ENCODE measurements at places on chromosomes 3 and 15. TPM values are rescaled to one million over a fixed set of nuclear protein-coding genes. Genes with fewer than 3 reads are reported as not detected.

The MYZAP gene
- 458 TPM for total RNA-seq

DNA sequence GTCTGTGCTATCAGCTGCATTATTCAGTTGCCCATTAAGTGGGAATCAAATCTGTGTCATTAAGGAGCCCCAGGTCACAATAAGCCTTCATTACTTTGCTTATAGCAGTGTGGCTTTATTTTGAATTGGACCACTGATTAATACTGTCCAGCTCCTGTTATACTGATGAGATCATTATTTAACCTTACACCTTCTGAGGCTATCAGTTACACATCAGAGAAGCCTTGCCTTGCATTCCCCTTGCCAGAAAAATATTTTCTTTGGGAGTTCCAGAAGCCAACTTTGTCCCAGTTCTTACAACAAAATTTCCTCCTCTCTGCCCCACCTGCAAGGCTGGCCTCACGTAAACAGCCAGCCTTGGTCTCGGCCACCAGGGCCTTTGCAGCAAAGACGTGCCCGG, 29.7 kb upstream of the ARNT2 start:
- no peak overlapping the region for H3K4me3 ChIP-seq
- no peak for DNase-seq
- H3K36me3 ChIP-seq: no peaks in the 10 kb centered on the region
- H3K4me1 ChIP-seq: no peaks in the 10 kb centered on the region

GRCh38 chr3:177514611-177515499, 317.6 kb upstream of the TBL1XR1 start:
- no peak for DNase-seq
- H3K36me3 ChIP-seq: no peaks in the 10 kb centered on the region
- H3K4me3 ChIP-seq: no peak overlapping the region
- H3K27me3 ChIP-seq: no peaks in the 10 kb centered on the region
- peak overlapping the region; percentile 69 for H3K27ac ChIP-seq

The ZNF860 gene
- total RNA-seq: not detected

GRCh38 chr3:81713031-81713430, 48.4 kb downstream of the GBE1 start:
- no peaks in the 10 kb centered on the region for H3K36me3 ChIP-seq
- H3K4me3 ChIP-seq: no peak overlapping the region
- no peak overlapping the region for H3K27ac ChIP-seq
- H3K4me1 ChIP-seq: peaks cover 18% of the 10 kb centered on the region
- no peak for DNase-seq
- no peaks in the 10 kb centered on the region for H3K27me3 ChIP-seq

DNA sequence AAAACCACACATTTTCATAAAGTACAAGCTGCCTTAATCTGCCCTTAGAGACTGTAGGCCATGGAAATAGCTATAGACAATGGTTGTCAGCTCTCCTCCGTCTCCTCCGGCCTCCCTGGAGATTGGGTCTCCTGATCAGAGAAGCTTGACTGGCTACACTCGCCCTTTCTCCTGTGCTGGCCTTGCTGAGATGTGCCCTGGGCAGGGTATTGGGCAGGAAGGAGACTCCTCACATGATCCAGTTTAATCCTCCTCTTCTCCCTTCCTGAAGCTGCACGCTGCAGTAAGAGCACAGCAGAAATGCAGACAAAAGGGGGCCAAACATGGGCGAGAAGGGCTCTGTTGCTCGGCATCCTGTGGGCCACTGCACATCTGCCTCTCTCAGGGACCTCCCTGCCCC, at the start of gene SLC24A5:
TSS of gene SLC24A5 (plus strand) at position 246 of the 400 bp plus-strand sequence. CDS start at position 301, 55 bp downstream.
- no peak for DNase-seq
- peaks cover 8% of the 10 kb centered on the region for H3K27me3 ChIP-seq
- H3K4me1 ChIP-seq: no peaks in the 10 kb centered on the region
- no peak within 1 kb of the TSS for H3K27ac ChIP-seq

DNA sequence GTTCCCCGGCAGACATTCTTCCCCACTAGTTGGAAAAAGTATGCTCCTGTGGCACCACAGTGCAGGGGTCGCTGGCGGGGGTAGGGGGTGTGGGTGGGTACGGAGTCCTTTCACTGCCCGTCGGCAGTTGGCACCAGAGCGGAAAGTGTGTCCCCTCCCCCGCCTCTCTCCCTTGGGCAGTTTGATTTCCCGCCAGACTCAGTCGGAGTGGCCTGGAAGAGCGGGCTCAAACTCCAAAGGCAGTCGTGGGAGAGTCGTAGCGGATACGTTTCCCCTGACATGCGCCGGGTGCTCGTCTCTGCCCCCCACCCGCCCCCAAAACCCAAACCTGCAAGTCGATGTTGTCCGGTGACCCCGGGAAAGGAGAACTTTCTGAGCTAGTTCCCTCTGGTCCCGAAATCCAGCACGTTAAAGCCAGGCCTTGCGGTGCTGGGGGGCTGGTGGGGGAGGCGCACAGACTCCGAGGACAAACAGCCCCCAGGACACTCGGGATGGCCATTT, 4.4 kb upstream of the FOXB1 start:
- no peak overlapping the region for H3K4me3 ChIP-seq
- H3K27ac ChIP-seq: no peak overlapping the region
- no peak for DNase-seq
- peaks cover 12% of the 10 kb centered on the region for H3K4me1 ChIP-seq

GRCh38 chr15:95298729-95299128, 1031.8 kb upstream of the NR2F2 start:
- no peak overlapping the region for H3K27ac ChIP-seq
- no peaks in the 10 kb centered on the region for H3K36me3 ChIP-seq
- no peaks in the 10 kb centered on the region for H3K27me3 ChIP-seq
- DNase-seq: no peak
- H3K4me1 ChIP-seq: peaks cover 4% of the 10 kb centered on the region

DNA sequence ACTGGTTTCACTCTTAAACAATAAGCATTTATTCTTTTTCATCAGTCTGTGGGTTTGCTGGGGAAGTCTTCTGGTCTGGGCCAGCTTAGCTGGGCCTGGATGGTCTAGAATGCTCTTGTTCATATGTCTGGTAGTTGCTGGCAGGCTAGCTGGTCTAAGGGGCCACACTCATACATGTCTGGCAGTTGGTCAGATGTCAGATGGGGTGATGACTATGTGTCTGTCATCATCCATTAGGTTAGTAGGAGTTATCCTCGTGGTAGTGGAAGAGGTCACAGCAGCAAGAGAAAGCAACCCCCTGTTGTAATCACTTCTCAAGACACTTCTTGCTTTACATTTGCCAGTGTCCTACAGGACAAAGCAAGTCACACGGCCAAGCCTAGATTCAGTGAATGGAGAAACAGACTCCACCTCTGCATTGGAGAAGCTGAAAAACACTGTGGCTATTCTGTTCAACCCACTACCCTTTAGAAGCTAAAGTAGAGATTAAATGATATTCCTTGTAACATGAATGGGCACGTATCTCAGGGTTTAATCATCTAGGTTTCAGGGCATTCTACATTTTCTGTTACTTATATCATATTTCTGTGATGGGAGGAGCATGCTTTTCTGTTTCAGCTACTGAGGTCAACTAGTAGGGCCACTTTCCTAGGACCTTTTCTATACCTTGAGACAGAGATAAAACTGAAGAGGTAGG, 5.5 kb upstream of the ARID3B start:
- H3K27me3 ChIP-seq: no peaks in the 10 kb centered on the region
- H3K4me1 ChIP-seq: peaks cover 6% of the 10 kb centered on the region
- no peak overlapping the region for H3K27ac ChIP-seq
- no peak for DNase-seq

The SLC12A1 gene
- total RNA-seq: not detected

DNA sequence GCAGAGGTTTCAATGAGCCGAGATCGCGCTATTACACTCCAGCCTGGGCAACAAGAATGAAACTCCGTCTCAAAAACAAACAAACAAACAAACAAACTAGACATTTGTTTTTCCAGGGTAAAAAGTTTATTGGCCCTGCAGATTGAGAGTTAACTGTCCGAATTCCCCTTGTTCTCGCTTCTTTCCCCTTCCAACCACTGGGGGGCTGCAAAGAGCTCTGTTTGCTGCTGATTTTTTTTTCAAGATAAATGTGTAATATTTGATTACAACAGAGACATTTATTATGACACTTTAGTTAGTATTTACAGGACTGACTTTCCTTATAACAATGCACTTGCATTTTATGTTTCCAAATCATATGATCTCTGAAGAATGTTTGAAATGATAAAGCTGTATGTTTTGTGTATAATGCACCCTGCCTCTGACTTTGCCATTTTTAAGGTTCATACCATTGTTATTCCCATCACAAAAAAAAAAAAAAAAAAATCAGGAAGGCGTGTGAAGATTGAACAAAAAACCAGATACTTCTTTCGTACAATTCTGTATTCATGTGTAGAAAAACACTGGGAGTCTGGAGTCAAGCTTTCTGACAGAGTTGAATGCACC, 2.8 kb downstream of the CLSTN2 start:
- H3K4me1 ChIP-seq: no peaks in the 10 kb centered on the region
- H3K27ac ChIP-seq: no peak overlapping the region
- DNase-seq: no peak
- no peaks in the 10 kb centered on the region for H3K36me3 ChIP-seq

DNA sequence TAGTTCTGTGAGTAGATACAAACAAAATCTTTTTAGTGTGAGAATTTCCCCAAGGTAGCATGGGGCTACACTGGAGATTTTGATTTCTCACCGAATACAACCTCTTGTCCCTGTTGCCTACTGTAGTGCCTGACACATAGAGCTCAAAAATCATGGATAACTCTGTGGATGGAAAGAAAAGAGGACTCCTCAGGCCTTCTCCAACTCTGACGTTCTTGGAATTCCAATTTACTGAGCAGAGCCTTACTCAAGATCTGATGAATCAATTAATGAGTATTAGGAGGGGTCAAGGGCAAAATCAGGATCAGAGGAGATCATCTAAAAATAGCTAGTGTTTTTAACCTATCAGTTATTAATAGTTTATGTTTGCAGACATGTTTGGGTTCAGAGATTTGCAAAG, 46.7 kb upstream of the PYDC2 start:
- H3K27me3 ChIP-seq: no peaks in the 10 kb centered on the region
- H3K4me3 ChIP-seq: no peak overlapping the region
- DNase-seq: no peak
- no peak overlapping the region for H3K27ac ChIP-seq
- H3K4me1 ChIP-seq: no peaks in the 10 kb centered on the region
- H3K36me3 ChIP-seq: no peaks in the 10 kb centered on the region

DNA sequence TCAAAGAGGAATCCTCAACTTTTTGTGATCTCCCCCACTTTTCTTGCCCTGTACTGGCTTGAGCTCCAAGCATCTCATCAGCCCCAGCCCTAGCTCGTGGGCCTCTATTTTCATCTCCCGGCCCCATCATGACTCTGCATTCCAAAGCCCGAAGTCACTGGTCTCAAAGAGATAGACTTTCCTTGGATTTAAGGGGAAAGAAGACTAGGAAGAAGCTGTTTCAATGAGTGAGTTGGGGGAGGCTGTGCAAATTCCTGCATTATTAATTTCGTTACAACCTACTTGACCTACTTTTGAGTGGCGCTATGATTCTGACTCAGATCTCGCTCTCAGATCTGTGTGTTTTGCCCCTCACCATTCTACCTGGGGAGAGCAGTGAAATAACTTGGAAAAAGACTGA, 266.6 kb upstream of the TBL1XR1 start:
- H3K4me3 ChIP-seq: no peak overlapping the region
- H3K27me3 ChIP-seq: no peaks in the 10 kb centered on the region
- H3K27ac ChIP-seq: no peak overlapping the region
- H3K36me3 ChIP-seq: no peaks in the 10 kb centered on the region
- DNase-seq: no peak

The PRRT3 gene
- total RNA-seq: 0.39 TPM

GRCh38 chr15:97733373-97733772, 227.1 kb upstream of the ARRDC4 start:
- no peaks in the 10 kb centered on the region for H3K27me3 ChIP-seq
- no peaks in the 10 kb centered on the region for H3K36me3 ChIP-seq
- no peaks in the 10 kb centered on the region for H3K4me1 ChIP-seq
- no peak for DNase-seq

The EHHADH gene
- 26.0 TPM for total RNA-seq

DNA sequence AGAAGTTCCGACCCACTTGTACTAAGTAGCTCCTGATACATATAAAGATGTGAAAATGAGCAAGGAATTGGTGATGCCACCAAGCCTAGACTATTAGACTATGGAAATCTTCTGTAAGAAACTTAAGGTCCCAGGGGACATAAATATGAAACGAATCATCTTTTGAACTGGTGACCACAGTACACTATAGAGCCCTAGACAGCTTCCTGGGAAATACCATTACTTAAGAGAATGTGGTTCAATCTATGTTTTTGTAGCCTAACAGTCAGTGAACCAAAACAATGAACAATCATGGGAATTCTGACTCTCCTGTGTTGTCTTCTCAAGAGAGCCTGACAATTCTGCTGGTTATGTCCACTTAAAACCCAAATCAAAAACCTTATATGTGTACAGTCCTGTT, 191.6 kb downstream of the GREM1 start:
- no peak overlapping the region for H3K4me3 ChIP-seq
- no peaks in the 10 kb centered on the region for H3K36me3 ChIP-seq
- DNase-seq: no peak
- no peaks in the 10 kb centered on the region for H3K27me3 ChIP-seq

DNA sequence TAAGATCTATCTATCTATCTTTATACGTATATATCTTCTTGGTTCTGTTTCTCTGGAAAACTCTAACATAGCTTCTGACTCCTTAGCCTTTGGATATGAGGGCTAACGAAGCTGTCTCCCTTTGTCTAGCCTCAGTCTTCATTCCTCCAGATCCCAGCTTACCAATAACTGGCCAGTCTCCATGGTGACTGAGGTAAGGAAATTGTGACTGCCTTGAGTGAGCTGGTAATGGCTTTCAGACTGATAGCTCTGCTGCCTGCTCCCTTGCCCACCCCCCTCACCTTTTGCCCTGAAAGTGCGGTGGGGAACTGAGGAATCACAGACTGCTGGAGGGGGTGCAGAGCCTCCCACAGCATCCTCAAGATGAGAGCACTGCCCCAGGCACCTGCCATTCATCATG, 65.8 kb upstream of the ABHD17C start:
- no peak overlapping the region for H3K4me3 ChIP-seq
- H3K36me3 ChIP-seq: no peaks in the 10 kb centered on the region
- H3K27me3 ChIP-seq: no peaks in the 10 kb centered on the region

DNA sequence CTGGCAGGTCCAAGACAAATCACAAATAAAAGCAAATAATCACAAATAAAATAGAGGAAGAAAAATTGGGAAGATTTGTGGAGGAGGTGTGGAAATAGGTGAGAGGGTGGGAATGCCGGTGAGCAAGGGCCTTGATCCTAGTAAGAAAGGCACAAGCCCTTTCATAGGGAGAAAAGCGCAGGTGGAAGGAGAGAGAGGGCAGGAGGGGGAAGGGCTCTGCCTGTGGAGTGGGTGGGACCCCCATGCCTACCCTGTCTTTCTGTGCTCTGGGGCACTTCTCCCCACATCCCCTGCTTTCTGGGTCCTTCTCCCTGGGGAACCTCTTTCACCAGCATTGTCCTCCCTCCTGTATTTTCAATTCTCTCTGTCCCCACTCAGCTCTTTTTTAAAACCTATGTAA, 711 bp upstream of the TGM5 start:
- H3K4me1 ChIP-seq: no peaks in the 10 kb centered on the region
- no peak overlapping the region for H3K27ac ChIP-seq
- H3K4me3 ChIP-seq: no peak overlapping the region
- no peaks in the 10 kb centered on the region for H3K36me3 ChIP-seq
- DNase-seq: no peak
- no peaks in the 10 kb centered on the region for H3K27me3 ChIP-seq
